ENCODE measurements at places on chromosomes 7 and 10.
A peak's percentile ranks its signal among the peaks of the same experiment; 100 is the strongest.

GRCh38 chr7:104156842-104157277 lies 51.0 kb downstream of the ORC5 start:
- DNase-seq, result peak; percentile 6

GRCh38 chr10:90047243-90047729 lies 345.9 kb downstream of the KIF20B start:
- no peak for DNase-seq

DNA sequence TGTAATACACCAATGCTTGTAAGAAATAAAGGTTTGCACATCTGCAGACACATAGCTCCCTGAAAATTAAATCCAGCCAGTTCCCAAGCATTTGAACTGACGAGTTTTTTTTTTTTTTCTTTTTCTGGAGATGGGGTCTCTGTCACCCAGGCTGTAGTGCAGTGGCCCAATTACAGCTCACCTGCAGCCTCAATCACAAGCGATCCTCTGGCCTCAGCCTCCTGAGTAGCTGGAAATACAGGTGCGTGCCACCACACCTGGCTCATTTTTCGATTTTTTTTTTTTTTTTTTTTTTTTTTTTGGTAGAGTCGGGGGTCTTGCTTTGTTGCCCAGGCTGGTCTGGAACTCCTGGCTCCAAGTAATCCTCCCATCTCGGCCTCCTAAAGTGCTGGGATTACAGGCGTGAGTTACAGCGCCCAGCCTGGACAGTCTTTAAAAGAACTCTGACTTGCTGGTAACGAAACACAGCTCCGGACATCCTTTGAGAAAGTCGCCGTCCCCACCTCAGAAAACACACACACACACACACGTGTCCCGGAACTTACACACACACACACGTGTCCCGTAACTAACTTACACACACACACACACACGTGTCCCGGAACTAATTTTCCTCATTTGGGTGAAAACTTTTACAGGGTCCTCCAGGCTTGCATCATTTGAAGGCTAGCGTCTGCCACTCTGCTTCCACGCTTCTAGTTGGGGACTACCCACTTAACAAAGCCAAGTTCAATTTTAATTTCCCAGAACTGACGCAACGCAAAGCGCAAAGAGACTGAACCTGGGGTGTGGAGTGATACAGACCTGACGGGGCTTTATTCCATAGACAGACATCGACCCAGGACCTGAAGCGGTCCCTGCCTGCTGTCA lies 18.6 kb downstream of the OCM2 start:
- peak; percentile 43 for DNase-seq

DNA sequence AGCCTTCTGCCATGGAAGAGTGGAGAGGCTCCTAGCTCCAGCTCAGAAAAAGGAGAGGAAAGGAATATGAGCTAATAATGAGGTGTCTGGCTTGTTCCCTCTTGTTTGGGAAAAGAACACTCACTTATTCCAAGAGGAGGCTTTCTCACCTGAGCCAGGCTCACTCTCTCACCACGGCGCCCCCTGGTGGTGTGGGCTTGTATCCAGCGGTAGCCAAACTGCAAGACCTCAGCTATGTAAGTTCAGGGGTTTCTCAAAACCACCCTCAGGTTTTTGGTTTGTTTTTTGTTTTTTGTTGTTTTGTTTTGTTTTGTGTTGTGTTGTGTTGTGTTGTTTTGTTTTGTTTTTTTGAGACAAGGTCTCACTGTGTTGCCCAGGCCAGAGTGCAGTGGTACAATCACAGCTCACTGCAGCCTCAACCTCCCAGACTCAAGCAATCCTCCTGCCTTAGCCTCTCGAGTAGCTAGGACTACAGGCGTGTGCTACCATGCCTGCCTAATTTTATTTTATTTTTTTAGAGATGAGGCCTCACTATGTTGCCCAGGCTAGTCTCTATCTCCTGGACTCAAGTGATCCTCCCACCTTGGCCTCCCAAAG lies 124.0 kb downstream of the TMEM130 start:
- peak; percentile 58 for DNase-seq

- DNase-seq, result no peak
Observed at GRCh38 chr10:10626734-10627133, 390.9 kb upstream of the CELF2 start.

DNA sequence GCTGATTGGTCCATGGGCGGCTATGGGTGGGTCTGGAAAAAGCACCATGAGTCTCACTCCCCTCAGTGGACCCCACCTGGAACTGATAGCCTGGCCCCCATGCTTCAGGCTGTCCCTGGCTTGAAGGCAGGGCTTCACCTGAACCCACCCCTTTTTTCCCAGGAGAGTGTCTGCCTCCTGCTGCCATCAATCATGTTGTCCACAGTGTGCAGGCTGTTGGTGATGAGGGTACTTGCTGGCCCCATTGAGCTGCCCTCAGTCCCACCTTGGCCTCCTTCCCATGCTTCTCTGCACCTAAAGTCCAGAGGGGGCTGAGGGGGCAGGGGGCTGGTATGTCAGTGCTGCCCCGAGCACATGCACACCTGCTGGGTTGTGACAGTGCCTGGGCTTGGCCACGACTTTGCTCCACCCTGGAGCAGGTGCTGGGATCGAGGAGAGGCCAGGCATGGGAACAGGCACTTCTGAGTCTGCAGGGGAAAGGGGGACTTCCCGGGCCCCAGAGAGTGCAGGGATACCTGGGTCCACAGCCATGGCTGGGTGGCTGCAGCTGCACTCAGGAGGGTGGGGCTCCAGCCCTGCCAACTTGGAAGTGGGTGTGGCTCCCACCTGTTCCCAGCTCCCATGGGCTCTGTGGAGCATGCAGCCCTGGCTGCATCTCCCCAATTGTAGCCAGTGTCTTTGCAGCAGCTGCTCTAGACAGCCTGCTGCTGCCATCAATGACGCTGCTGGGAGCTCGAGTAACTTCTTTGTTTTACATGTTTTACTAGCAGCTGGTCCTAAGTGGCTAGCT lies 56.9 kb downstream of the ADK start:
- DNase-seq, result no peak

DNA sequence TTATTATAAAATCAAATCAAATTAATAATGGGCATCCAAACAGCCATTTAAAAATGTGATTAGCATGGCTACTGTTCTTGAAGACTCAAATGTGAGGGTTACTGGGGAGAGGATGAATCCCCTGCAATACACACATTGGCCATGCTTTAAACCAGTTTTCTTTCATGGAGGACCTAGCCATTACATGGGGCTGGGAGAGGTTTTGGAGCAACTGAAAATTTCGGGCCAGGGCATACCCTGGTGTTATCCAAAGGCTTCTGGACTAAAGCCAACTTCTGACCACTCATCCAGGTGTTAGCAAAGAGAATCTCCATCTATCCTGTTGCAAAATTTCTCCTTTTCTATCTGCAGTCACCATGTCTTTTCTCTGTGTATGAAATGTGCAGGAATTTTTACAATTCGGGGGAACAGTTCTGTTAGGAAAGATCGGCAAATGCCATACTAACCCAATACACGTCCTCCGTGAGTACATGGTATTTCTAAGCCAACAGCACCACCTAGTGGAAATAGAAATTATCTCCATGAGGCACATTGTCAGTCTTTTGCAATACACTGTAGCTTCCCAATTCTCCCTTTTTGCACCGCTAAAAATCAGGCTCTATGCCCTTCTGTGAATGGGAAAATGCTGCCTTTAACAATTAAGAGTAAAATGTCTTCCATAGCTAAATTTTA lies 47.0 kb upstream of the ZNF107 start:
- peak; percentile 55 for DNase-seq

- no peak for DNase-seq
Observed at GRCh38 chr10:129839285-129840195, 124.5 kb downstream of the EBF3 start.

DNA sequence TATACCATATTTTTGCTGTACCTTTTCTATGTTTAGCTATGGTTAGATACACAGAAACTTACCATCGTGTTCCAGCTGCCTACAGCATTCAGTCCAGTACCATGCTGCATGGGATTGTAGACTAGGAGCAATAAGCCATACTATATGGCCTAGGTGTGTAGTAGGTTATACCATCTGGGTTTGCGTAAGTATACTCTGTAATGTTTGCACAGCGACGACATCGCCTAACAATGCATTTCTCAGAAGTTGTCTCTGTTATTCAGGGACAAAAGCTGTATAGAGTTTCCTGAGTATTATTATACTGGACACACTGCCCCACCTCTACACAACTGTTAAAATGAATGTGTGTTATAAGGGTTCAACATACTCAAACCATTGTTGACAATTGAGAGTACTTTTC lies 93.8 kb upstream of the MKI67 start:
- DNase-seq, result no peak

DNA sequence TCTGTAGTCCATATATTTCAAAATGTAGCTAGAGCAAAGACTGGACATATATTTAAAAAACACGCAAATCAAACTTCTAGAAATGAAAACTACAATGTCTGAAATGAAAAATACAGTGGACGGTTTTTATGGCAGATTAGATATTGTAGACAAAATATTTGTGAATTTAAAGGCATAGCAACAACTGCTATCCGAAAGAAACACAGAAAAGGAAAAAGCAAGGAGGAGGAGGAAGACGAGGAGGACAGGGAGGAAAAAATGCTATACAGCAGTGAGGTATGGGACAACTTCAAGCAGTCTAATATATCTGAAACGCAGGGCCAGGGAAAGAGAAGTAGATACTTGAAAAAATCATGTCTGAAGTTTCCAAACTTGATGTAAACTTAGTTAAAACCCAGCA lies 13.3 kb downstream of the WASL start:
- DNase-seq, result no peak

DNA sequence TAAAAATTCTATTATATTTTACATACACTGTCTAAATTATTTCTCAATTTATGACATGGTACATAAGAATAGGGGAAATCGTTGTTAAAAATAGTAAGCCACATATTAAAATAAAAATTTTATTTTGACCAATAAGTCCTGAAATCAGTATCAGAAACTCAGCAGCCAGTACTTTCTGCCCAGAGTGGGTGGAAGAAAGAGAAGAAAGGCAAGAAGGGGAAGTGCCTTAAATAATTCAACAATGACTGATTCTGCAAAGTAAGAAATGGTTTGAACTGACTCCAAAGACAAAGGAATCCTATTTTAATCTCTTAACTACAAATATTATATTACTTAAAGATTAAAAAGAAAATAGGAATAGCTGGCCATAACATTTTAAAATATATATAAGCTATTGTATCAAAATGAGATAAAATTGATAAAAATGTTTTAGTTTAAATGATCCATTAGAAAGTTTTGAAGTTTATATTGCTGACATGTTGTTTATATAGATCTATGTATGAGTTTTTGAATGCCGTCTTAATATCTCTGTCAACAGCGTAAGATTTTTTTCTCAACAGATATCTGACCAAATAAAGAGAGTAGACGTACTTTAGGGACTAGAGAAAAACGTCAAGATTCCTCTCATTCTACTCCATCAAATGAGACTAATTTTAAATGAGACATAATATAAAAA lies 30.2 kb upstream of the NRCAM start:
- no peak for DNase-seq

DNA sequence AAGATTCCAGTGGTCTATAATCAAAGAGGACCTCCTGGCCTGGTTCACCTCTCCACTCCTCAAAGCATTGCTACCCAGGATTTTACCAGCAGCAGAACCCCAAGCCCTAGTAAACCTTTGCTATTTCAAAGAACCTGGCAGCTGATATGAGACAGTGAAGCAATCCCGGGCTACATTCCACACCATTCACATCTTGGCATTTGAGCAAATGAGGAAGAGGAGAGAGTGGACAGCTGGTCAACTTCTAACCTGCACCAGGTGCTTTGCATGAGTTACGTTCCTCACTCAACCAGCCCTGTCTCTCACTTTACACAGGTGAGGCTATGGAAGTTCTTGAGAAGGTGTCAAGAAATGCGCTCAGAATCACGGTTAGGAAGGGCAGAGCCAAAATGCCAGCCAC lies 1.1 kb downstream of the CCDC3 start:
- DNase-seq, result no peak

GRCh38 chr10:4650582-4650981 lies 175.4 kb upstream of the AKR1E2 start:
- no peak for DNase-seq

- DNase-seq, result peak; percentile 68
Observed at GRCh38 chr10:71697938-71698709, 21.5 kb downstream of the C10orf105 start.

DNA sequence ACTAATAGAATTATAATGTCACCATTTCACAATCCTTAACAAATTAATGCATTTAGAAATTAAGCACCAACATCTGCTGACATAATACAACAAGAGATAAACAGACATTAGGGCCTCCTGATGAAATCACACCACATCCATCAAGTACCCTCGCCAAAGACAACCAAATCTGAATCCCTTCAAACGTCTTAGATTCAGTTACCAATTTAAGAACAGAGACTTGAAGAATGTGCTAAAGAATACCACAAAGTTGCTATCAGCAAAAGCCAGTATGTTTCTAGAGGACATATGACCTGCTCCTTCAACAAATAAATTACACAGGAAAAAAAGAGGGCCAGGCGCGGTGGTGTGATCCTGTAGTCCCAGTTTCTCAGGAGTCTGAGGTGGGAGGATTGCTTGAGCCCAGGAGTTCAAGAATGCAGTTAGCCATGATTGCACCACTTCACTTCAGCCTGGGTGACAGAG lies 144.5 kb downstream of the REEP3 start:
- DNase-seq, result no peak

DNA sequence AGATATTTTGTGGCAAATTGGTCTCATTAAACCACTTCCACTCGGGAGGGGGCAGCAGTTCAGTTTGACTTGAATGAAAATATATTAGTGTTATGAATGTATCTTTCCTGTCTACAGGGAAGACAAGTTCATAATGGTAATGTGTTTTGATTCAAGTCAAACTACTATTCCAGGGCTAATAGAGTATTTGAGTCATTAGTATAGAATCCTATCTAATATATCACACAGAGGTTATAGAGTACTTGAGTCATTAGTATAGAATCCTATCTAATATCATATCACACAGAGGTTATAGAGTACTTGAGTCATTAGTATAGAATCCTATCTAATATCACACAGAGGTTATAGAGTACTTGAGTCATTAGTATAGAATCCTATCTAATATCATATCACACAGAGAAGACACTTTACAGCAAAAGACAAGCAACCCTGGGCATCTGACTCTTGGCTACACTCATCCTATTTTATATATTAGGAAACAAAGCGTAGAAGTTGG lies 199.7 kb upstream of the MAGI2 start:
- no peak for DNase-seq

- no peak for DNase-seq
Observed at GRCh38 chr10:51028420-51028819, 45.9 kb upstream of the PRKG1 start.

GRCh38 chr7:42745357-42746059 lies 166.4 kb downstream of the C7orf25 start:
- DNase-seq, result peak; percentile 9

DNA sequence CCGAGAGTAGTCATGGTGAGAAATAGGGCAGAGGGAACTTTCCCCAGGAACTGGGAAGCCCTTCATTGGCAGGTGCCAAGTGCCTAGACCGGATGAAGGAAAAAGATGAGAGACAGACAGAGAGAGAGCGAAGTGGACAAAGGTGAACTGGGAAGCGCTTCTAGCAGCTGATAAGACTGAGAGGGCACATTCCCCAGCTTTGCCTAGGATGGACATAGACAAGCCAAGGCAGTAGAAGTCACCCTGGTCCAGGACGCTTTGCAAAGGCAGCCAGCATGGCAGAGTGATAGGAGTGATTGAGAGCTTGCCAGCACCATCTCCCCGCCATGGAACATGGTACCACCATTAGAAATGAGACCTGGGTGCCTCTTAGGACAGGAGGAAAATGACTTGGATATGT lies 372.8 kb upstream of the MGMT start:
- DNase-seq, result no peak
